ENCODE measurements at places on chromosomes 3 and 15.

DNA sequence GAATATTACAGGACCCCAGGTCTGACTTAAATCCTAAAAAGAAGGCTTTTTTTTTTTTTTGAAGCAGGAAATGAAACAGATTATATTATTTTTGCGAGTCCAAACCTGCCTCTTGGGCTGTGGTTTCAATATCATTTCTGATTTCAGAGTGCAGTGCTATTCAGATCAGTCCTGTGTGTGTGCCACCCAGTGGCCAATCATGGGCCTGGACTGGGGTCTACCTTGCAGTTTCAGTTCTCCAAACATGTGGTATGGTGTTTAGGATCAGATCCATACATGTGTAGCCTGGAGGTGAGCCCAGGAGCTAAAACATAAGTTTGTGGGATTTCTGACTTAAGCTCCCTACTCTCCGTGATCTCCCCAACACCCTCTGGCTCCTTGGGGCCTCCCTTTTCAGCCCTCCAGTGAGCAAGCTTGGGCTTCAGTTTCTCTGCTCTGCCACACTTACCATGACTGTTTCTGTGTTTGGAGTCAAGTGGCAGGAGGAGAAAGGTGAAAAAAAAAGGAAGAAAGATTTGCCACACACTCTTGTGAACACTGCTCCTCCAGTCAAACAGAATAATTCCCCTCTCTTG, 12.1 kb upstream of the THSD4 start:
- DNase-seq: no peak

DNA sequence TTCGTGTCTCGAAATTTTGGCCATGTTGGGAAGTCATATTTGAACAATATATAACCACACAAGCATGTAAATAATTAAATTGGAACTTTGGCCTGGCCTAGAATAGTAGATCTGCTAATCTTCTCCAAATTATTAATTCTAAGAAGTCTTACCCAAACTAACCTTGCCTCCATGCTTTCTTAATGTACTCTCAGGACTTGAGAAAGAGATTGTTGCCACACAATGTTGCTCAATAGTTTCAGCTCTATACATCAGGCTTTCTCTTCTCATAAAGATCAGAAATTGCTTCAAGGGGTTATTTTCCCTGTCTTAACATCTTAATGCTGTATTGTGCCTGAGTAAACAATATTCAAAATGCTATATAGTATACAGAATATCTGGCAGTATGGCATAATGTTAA, 202.7 kb upstream of the LRIG1 start:
- no peak for DNase-seq

GRCh38 chr3:21138085-21138484, 612.9 kb downstream of the ZNF385D start:
- no peak for DNase-seq

- DNase-seq: no peak
These were observed 80.5 kb upstream of the NEO1 start for GRCh38 chr15:72971766-72972165.

DNA sequence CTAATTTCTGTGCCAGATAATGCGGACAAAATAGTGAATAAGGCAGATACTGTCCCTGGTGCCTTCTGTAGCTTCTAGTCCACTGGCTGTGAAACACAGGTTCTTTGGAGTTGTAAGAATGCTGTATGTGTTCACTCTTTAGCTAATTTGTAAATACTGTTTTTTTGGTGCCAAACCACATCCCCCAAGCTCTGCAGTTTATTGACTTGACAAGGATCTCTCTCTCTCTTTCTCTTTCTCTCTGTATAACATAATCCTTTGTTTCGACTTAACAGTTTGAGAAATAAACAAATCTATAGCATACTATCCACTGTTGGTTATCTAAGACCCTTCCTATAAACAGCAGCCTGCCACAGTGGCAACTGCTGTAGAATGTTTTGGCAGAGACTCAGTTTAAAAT, 7.6 kb downstream of the SMAD3 start:
- DNase-seq: no peak
